ENCODE measurements at places on chromosomes 5 and 9.

DNA sequence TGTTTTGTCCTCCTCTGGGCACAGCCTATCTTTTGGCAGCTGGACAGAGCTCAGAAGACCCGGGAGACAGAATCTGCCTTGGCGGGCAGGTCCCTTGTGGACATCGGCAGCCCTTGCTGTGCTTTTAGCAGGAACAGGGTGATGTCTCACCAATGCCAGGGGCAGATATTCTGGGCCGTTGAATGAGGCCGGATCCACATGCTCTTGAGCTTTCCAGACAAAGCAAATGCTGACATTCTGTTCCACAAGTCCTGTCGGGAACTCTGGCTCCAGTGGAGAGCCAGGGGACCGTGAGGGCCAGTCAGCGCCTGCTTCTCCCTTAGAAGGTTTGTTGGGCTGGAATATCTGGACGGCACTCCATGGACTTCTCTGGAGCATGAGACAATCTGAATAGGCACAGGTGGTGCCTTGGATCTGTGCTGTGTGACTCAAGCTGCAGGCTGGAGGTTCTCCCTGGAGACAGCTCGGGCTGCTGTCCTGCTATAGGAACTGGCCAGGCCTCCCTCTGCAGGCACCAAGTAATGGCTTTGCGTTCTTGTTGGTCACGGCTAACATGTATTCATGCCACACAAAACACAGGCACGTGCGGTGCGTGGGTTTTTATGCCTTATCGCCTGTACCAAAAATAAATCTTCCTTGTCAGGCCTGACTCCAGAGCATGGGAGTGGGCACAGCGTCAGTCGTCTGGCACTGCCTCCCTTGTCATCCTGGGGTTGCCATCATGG is 80.3 kb downstream of the GADD45G start:
- DNase-seq: no peak

DNA sequence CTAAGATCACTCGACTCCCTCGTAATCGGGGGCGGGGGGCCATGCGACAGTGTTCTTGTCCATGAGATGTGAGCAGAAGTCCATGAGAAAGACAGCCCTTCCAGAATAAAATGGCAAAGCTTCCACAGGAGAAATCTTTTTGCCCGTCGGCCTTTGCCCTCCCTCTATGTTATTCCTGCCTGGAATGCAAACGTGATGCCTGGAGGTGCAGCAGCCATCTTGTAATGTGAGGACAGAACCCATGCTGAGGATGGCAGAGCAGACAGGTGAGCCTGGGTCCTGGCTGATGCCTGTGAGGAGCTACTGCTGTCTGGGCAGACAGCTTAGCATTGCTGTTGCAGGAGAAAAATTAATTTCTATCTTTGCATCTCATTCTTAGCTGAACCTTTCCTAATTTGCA is 17.2 kb downstream of the MED10 start:
- no peak for DNase-seq

DNA sequence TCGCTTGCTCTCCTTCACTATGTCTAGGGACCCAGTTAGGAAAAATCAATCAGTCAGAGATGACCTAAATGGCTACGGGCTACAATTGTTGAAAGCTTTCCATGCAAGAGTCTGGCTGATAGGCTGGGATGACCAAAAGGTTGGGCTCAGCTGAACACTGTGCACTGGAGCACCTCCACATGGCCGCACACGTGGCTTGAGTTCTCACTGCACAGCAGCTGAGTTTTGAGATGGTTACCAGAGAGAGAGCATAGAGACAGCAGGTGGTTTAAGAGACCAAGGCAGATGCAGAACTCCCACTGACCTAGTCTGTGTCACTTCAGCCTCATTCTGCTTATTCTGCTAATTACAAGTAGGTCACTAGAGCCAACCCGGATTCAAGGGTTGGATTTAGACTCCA is 2354.8 kb upstream of the C9orf72 start:
- DNase-seq: no peak

DNA sequence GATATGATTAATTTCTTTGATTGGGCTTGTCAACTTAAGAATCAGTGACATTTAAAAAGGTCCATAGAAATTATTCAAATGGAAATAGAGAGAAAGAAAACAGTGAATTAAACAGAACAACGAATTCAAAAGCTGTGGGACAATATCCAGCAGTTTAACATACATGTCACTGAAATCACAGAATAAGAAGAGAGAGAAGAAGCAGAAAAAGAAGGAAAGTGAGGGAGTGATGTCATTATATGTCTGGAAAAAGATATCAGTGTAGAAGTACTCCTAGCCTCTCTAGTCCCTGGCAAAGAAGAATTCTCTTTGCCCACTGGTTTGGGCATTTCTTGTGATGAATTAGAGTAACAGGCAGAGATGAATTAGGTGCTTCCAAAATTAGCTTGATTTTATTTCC is 109.2 kb upstream of the ABCA1 start:
- DNase-seq: no peak

GRCh38 chr5:126054577-126055347 is 368.4 kb upstream of the GRAMD2B start:
- DNase-seq: no peak

GRCh38 chr5:36529142-36529541 is 77.3 kb upstream of the SLC1A3 start:
- no peak for DNase-seq

- no peak for DNase-seq
These were observed 11.2 kb downstream of the RICTOR start for GRCh38 chr5:39063037-39063436.

- no peak for DNase-seq
These were observed 173.0 kb upstream of the PDE4D start for GRCh38 chr5:60066502-60066901.

DNA sequence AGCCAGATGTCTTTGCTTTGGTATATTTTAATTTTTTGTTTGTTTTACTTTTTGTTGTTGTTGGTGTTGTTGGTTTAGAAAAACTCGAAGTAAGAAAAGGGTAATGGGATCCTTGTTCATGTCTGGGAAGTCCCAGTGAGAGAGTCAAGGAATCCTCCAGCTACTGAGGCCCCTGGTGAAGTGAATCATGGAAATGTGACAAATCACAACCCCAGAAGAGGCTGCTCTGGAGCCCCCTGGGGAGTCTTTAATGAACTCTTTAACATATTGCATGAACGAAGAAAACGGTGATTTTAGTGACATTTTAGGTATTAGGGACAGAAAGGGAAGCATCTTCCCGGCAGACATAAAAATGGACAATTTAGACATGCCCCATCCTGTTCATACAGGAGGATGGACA is 41.3 kb downstream of the TMEM174 start:
- no peak for DNase-seq

GRCh38 chr9:89978185-89978584 is 373.4 kb downstream of the GADD45G start:
- no peak for DNase-seq

DNA sequence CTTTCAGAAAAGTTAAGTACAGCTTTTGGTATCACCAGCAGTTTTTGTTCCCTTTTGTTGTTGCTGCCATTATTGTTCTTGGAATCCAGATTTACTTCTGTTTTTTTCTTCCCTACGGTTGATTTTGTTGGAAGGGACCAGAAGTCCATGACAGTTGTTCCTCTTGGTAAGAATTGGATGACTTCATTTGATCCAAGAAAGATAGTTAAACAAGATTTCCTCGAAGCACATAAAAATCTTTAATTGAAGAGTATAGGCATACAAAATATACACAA is 65.4 kb downstream of the CDC42SE2 start:
- DNase-seq: no peak

GRCh38 chr9:97411440-97411788 is 482 bp upstream of the TDRD7 start:
- DNase-seq: no peak

DNA sequence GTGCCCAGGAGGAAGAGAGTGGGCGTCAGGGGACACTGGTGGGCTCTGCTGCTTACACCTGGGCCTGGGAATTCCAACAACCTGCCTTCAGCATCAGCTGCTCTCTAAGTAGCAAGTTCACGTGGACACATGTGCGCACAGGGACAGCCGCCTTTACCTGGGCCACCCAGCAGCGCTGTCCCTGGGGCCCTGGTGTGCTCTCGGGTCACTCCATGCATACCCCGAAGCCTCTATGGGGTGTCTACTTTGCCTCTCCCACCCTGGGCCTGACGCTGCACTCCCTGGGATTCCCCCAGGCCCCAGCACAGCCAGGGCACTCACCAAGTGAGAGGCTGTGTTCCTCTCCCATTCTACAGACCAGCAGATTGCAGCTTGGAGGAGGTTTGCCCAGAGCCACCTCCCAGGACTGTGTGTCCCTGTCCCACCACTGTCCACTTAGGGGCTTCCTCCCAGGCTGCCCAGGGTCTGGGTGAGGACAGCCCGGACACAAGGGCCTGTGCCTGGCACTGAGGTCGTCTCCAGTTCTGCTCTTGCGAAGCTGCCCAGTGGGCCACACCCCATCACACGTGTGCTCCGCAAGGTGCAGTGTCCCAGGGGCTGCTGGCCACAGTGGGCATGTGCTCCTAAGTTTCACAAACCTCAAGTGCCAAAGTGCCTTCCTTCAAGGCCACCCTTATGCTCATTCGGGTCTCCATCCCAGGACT is 5.9 kb downstream of the NINJ1 start:
- no peak for DNase-seq

GRCh38 chr5:150302301-150303069 is at the start of gene ARSI:
Gene ARSI, minus strand, starts transcription at chr5:150302905. Its CDS starts 532 bp downstream, at chr5:150302373.
- no peak for DNase-seq

DNA sequence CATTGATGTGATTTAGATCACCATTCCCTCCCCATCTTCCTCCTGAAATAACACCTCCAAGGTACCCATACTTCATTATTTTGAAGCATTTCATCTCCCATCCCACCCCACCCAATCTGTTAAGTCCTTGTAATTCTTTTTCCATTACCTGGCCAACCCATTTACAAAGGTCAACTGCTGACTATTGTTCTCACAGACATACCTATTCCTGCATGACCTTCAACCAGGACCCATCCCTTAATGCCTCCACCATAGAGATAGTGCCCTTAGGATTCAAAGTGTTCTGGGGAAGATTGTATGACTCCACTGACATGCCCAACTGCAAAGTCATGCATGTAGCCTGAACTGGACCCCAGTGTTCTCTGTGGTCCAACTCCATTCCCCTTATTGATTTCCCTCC is 91.2 kb downstream of the NLN start:
- DNase-seq: no peak

DNA sequence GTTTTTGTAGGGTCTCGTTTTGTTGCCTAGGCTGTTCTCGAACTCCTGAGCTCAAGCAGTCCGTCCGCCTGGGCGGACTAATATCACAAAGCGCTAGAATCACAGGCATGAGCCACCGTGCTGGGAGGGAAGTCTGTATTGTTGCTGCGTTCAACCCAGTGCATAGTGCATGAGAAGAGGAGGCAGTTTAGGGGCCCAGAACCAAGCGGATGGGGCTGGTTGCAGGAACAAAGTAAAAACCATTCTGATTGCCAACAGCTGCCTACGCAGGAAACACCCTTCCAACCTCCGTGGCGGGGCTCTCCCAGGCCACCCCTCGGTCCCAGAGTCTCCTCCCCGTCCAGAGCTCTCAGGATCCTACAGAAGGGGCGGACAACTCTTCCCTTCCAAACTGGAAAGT is 87.1 kb downstream of the ANXA2R start:
- DNase-seq: no peak

DNA sequence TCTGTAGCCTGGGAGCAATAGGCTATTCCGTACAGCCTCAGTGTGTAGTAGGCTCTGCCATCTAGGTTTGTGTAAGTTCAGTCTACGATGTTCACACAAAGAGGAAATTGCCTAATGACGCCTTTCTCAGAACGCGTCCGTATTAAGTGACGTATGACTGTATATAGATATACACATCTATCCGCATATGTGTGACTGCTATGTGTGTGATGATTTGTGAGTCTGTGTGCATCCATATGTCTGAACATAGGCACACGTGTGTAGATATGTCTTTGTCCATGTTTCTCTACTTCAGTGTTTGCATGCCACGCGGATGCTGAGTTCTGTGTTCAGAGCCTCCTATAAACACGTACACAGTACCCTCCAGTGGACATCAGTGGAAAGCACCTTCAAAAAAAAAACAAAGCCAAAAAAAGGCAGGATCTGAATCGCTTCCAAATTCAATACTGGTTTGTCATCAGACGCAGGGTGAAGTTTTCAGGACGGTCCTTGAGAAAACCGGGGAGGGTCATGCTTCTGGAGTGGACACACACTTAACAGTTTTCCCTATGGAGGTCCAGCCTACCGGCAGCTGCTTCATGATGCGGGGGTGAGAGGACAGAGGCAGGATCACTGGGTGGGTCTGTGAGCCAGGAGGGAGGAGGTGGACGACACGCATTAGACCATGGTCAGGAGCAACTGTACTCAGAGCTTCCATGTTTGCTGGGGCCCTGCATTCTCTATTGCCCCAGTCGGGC is 29.5 kb upstream of the ALDH1B1 start:
- DNase-seq: peak; percentile 61

DNA sequence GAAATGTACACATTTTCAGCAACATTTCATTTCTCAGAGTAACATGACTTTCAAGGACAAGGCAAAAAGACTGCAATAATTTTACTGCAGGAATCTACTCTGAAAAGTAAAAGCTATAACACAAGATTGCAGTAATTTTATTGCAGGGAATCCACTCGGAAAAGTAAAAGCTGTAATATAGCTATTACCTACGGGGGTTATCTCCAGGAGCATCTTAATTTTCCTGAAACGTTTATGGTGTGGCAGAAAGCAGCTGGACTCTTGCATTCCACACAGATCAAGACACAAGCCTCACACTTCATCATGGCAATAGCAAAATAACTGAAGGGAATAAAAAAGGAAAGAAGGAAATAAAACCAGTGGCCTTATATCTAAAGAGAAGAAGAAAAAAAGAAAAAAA is 171.2 kb downstream of the TSSK1B start:
- no peak for DNase-seq

DNA sequence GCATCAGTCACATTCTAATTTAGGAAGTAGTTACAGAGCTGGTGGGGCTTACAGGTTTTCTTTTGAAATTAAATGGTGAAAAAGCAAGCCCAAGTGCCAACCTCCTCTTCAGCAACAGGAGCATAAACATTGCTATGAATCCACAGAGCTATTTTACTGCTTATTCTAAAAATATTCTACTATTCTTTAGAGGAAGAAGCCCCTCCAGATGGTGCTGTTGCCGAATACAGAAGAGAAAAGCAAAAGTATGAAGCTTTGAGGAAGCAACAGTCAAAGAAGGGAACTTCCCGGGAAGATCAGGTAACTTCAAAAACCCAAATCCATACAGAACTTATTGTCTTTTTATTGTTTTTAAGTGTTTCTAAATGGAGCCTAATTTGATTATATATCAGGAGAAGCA is 202.8 kb downstream of the CWC27 start:
- no peak for DNase-seq

GRCh38 chr9:20925256-20926045 is 106.0 kb downstream of the HACD4 start:
- DNase-seq: no peak

DNA sequence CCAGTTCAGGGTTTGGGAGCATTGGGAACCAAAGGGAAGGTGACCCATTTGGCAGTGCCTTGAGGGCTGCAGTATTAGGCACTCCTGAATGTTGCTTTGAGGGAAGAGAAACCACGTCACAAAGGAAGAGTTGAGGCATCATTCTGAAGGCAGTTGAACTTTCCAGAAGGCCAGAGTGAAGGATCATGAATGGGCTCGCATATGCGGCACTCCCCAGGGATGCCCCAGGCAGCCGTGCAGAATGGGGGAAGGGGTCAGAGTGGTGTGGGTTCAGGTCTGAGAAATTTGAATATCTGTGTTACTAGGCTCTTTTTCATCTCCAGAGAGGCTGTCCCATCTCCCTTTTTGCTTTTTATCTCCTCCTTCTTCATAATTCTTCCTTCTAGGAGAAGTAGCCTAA is 60.6 kb upstream of the HMHB1 start:
- DNase-seq: no peak

Data from frontal cortex (tissue), 4 donors.